ENCODE measurements at places on chromosomes 1 and 21.
A peak's percentile ranks its signal among the peaks of the same experiment; 100 is the strongest.

DNA sequence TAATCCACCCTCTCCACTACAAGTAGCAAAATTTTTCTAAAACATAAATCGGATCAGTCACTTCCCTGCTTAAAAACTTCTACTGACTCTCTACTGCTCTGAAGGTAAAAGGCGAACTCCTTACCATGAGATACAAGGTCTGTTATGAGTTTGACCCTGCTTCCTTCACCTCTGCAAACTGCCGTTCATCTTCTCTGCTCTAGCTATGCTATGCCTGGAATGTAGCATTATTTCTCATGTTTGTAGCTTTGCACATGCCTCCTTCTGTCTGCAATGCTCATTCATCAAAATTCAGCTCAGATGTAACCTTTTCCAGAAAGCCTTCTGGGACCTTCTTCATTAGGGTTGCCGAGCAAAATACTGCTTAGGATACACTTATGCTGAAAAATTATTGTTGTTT is 30.8 kb downstream of the RPL5 start:
- DNase-seq, result no peak

GRCh38 chr21:35614396-35614921 is 445.9 kb downstream of the SETD4 start:
- peak; percentile 50 for DNase-seq

DNA sequence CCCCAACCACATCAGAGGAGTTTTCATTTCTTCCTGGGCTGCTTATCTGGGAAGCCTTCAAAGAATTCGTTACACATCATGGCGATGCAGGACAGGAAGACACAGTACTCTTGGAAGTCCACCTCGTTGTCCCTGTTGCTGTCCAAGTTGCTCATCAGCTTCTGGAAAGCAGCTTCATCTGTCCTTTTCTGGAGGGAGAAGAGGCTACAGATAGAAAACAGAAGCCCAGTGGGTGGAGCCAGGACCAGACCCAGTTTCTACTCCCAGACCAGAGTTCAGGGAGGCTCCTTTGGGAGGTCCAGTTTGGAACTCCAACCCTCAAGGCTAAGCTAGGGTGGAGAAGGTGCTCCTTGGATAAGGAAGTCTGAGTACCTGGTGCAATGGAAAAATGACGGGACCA is 1.9 kb downstream of the S100A4 start:
- no peak for DNase-seq

DNA sequence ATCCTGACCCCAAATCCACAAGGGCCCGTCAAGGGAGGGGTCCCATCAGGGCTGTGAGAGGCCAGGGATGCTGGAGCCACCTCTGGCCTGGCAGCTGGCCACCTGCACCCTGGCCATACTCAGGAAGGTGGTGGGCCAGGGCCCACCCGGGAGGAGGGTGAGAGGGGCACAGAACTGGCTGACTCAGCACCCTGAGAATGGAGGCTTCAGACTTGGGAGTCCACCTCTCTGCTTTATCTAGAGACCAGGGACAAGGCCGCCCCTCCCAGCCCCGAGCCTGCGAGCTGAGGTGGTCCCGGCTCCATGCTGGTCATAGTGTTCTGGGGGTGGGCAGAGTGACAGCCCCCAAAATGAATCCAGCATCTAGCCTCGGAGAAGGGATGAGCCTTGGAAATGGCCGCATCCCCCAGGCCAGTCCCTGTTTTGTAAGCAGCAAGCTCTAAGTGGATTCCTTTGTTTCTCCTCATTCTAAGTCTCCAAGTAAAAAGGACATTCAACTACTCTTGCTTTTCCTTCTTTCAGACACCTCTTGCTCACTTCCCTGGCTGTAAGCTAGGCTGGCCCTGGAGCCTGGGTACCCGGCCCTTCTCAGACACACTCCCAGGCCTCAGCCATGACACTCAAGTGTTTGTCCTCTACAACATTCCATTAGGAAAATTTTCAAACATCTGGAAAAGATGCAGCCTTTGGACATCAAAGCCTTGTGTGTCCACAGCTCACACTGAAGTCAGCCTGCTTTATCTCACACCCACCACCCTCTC is 12.3 kb downstream of the WNT3A start:
- DNase-seq, result no peak

- no peak for DNase-seq
Observed at GRCh38 chr21:46039891-46040660, 57.8 kb upstream of the COL6A2 start.

- no peak for DNase-seq
Observed at GRCh38 chr1:23596382-23597358, 37.4 kb upstream of the ID3 start.

- DNase-seq, result no peak
Observed at GRCh38 chr1:204390751-204391466, 20.7 kb downstream of the PPP1R15B start.

GRCh38 chr1:34164771-34165391 is at the start of gene CSMD2:
TSS of gene CSMD2 (minus strand) at chr1:34165230. CDS start at chr1:34165097, 133 bp downstream.
- DNase-seq, result peak; percentile 75

- DNase-seq, result peak; percentile 62
Observed at GRCh38 chr1:27525296-27526272, 35.6 kb upstream of the WASF2 start.

DNA sequence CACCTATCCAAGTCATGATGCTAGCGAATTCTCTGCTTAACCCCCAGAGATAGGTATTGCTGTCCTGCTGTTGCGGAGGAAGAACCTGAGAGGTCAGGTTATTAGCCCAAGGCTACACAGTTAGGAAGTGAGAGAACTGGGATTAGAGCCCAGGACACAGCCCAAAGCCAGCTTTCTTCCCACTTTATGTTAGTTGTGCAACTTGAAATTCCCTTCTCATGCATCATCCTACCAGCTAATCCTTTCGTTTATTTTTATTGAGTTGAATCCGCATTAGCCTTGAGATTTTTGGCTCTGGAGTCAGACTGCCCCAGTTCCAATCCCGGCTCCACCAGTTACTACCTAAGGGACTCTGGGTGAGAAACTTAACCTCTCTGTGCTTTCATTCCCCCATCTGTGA is 65.4 kb downstream of the PLEKHA6 start:
- peak; percentile 71 for DNase-seq

DNA sequence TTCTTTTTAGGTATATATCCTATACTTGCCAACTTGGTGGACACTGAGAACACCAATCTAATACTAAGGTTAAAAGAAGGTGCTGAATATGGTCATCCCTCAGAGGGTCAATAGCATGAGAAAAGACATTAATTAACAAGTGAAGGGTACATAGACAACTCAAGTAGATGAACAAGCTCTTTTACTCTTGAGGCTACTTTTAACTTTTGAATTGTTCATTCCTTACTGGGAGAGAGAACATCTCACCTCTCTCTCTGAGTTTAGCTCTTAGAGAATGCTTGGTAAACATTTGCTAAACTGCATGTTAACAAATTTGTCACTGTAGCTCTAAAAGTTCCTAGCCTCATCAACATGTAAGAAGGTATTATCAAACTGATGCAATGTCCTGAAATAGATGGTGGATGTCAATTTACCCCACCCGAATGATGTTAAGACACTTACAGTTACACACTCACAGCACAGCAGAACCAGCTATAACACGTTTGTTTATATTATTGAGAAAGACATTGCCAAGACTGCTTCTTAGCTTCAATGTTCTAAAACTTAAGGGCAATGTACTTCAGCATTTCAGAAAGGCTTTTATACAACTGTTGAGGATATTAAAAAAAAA is 35.9 kb downstream of the HEATR1 start:
- no peak for DNase-seq

GRCh38 chr1:198876371-198876871 is 237.6 kb downstream of the PTPRC start:
- DNase-seq, result no peak

GRCh38 chr21:44990921-44991320 is 51.1 kb downstream of the SLX9 start:
- DNase-seq, result no peak

GRCh38 chr1:11831945-11832725 is 15.4 kb downstream of the NPPA start:
- DNase-seq, result no peak

DNA sequence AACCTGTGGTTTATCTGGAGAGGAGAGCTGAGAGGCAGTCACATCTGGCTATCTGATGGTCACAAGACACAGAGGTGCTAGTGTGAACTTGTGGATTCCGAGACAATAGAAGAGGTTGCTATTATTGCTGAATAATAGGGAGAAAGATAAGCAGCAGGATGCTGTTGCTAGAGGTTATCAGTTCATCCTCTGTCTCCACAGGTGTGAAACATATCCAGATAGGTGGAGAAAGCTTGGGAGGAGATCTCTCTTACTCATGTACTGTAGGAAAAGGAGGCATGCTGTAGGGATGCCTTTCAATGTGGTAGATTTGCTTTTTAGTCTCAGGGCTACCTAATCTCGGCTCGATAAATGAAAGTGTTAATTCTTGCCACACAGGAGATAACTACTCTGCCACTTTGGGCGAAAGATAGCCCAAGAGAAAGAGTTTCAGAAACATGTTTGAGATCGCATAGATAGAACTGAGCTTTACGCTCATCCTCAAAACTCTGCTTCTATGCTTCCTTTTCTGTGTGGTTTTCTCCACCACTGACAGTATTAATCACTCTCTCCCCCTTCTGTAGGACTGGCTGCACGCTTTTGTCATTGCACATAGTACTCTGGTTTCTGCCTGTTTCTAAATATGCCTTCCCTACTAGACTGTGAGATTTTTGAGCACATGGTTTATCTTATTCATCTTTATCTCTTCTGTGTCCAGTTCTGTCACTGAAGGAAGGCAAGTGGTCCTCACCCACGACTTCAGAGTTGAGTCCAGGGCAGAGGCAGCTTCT is 36.7 kb upstream of the PLXNA2 start:
- DNase-seq, result no peak

DNA sequence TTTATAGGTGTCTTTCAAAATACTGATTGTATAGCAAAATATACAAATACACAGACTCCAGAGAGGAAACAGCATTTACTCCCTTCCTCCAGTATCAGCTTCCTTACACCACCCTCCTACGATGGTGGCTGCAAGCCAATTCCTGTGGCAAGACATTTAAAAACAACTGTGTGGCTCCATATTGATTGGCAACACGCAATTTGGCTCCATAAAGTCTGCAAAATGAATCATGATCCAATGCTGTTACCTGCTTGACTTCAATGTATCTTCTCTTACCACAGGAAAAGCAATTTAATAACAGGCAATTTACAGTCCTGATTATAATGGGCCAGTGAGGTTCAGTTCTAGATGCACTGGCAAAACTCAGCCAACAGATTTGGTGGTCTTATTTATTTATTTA is 19.7 kb upstream of the ATP6V1G3 start:
- no peak for DNase-seq

GRCh38 chr1:112923234-112923958 is 32.6 kb downstream of the SLC16A1 start:
- no peak for DNase-seq

- no peak for DNase-seq
Observed at GRCh38 chr1:96715482-96715881, 6.1 kb upstream of the PTBP2 start.

DNA sequence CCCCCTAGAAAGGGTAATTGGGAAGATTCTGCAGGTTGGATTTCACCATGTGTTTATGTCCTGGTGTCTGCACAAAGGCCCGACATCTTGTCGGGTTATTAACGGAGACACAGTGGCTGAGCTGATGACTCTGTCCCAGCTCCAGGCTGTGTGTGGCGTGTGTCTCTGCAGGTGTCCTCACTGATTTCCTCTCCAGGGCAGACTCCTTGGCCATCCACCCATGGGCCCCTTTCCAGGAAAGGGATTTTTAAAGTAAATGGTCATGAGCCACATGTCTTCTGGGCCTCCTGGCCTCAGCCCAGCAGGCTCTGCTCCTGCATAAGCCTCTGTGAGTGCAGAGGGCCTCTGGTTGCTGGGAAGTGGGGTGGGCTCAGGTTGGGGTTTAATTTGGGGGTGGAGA is 418.7 kb upstream of the VAMP3 start:
- DNase-seq, result no peak

DNA sequence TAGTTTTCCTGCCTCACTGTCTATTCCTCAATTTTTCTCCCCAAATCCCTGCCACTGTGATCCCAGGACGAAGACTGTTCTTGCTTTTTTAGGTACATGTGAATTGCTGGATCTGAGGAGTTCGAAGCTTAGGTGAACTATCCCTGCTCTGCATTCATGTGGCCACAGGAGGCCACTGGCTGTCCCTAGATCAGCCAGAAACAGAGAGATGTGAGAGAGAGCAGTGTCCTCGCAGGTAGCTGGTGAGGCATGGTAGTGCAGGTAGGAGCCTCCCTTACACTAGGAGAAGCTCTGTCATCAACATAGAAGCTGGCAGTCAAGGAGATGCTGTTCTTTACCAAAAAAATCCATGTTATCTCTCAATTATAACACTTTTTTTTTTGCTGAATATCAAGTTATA is 71.5 kb downstream of the USP24 start:
- no peak for DNase-seq

Measured in H54 (cell line).